ENCODE measurements at places on chromosomes 2 and 18.

DNA sequence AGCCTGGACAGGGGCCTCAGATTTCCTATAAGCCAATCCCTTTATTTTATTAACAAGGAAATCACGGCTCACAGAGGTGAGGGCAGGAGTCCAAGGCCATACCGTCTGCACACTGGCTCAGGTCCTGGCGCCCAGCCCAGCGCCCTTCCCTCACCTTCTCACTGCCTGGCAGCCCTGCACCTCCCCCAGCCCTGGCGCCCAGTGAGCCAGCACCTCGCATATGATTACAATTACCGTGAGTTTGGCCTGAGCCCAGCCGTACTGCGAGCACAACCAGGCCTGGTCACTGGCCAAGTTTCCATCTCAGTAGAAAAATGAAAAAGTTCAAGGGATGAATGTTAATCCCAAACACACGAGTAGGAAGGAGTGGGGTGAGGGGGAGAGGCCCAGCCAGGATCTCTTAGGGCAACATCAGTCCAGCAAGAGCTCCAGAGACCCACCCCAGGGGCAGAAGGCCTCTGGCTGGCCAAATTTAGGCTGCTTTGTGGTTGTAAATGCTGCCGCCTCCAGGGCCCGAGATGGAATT is 68.4 kb downstream of the MCFD2 start:
- DNase-seq = no peak

DNA sequence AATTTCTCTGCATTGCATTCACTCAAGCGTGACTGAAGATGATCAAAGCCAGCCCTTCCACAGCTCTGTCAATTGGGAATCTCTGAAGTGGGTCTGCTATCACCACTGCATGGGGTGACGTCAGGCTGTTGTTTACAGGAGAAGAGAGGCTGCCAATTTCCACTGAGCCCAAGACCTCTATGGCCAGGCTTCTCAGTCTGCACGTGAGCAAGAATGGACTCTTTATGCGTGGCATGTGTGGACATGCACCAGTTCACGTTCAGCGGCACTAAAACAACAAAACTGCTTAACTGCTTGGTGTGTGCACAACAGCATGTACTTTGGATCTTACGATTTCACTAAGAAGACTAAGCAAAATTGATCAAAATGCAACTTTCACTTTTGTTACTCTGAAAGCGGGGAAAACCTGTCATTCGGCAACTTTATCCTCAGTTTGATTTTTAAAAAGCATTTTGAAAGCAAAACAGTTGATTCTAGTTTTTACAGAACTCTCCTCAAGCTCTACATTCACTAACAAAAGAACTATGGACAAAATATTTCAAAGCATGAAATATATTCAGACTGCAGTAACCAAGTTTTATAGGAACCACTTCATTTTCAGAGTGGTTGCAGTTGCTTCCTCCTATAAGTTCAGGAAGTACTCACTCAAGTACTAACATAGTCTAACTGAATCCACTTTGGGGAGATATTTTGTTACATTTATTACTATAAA is 77.0 kb upstream of the SERTAD2 start:
- no peak for DNase-seq

DNA sequence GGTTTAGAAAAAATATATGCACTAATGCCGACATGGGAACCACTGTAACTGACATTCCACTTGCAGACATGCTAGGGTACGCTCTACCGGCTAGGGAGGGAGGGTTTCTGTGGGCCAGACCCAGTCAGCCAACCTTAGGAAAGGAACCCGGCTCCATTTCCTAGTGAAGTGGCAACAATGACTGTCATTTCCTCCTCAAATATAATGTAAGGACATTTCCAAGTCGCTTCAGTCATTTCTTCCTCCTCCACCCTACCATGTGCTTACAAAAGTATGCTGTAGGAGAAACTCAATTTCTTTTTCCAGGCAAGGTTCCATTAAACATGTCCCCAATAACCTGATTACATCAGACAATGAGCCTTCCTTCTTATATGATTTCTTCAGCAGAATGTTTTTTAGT is 64.3 kb upstream of the PSMD14 start:
- no peak for DNase-seq

- no peak for DNase-seq
These were observed 150.0 kb upstream of the EPB41L3 start for GRCh38 chr18:5693699-5694294.

Measured in stimulated activated naive CD4-positive, alpha-beta T cell treated with Interleukin-2 at 50 U/mL for 16 hours (primary cell).